Neuronal stem cell (in vitro differentiated cells): ENCODE measurements at places on chromosomes 7 and 10.

DNA sequence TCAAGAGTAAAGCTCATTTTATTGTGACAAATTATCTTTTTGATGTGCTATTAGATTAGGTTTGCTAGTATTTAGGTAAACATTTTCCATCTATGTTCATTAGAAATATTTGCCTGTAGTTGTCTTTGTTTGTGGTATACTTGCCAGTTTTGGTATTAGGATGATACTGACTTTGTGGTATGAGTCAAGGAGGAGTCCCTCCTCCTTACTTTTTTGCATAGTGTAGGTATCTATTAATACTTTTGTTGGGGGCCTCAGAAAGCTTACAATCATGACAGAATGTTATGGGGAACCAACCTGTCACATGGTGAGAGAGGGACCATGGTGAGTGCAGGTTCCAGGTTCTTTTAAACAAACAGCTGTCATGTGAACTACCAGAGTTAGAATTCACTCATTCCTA, 102.1 kb downstream of the ZWINT start:
- no peak for DNase-seq

DNA sequence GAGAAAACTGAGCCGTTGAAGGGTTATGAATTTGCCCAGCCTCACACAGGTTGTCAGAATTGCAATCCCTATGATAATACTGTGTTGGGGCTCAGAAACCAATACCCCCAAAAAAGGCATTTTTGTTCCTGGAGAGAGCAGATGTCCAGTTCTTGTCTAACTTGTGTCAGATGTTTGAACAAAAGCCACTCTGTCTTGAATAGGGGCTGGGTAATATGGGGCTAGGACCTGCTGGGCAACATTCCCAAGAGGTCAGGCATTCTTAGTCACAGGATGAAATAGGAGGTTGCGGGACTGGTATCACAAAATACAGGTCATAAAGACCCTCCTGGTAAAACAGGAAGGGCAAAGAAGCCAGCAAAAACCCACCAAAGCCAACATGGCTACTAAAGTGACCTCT, 482.1 kb downstream of the IPMK start:
- DNase-seq: no peak

DNA sequence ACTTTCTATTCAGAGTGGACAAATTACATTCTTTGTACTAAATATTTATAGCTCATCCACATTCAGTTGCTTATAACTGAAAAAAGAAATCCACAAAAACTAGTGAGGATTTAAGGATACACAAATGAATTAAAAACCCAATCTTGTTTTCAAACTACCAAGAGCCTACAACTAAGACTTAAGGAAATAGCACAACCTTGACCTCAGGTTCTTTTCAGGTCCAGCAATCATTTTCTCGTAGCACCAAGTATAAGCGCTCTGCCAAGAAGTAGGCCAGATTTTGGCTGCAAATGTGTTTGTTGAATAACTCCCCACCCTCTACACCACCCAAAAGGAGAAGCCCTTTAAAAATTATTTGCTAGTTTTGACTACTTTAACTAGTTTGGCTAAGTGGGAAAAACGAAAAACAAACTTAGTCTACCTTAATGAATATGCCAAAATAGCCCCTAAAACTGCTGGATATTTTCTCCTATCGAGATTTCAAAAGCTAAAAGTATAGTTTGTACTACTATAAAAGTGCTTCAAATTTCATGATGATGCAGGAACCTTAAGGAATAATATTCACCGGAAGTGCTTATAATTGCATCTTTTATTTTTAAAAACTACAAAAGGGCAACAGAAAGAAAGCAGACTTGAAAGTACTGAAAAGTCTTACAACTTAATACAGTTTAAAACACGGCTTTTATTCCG, 2.7 kb upstream of the KMT2E start:
- DNase-seq: no peak

DNA sequence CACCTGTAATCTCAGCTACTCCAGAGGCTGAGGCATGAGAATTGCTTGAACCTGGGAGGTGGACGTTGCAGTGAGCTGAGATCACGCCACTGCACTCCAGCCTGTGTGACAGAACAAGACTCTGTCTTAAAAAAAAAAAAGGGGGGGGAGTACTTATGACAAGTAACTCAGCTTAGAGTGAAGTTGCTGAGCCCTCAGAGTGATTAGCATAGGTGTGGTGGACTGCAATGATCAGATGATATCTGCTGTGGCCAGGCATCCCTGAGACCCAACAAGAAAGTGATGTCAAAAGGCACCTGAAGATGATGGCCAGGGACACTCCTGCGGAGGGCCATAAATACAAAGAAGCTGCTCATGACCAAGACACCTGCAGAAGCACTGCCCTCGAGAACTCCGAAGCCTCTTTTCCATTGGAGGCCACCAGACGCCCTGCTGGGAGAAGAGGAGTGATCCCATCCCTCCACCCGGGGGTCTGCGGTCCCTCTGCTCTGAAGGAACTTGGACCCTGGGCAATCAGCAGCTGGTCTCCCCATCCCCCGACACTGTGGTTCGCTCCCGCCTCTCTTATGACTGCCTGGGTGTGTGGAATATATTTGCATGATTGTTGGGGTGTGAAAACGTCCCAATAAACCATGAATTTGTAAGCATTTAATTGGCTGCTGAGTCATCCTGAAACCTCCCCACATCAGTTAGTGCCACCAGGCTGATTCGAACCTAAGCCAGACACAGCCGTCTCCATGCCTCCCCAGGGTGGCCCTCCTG, 46.0 kb downstream of the RASGEF1A start:
- no peak for DNase-seq

GRCh38 chr7:117596134-117596533, 116.3 kb downstream of the CFTR start:
- no peak for DNase-seq

DNA sequence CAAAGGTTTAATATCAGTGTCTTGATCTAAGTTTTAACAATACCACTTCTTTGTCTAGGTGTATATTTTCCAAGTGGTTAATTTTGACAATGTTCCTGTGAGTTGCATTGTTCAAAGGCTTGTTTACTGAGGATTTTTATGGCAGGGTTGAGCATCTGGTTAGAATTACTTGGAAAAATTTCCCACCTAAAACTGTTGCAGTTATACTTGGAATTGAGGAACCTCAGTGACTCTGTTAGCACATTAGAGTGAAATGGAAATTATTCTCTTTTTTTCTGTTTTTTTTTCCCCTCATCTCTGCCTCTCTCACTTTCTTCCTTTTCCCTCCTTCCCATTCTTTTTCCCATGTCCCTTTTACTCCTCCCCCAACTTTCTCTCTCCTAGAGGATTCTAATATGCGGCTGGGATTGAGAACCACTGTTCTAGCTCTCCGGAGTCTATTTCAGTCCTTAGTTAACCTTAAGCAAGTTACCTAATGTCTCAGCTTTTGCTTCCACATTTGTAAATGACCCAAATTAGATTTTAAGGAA, 107.0 kb downstream of the PODXL start:
- DNase-seq: no peak

DNA sequence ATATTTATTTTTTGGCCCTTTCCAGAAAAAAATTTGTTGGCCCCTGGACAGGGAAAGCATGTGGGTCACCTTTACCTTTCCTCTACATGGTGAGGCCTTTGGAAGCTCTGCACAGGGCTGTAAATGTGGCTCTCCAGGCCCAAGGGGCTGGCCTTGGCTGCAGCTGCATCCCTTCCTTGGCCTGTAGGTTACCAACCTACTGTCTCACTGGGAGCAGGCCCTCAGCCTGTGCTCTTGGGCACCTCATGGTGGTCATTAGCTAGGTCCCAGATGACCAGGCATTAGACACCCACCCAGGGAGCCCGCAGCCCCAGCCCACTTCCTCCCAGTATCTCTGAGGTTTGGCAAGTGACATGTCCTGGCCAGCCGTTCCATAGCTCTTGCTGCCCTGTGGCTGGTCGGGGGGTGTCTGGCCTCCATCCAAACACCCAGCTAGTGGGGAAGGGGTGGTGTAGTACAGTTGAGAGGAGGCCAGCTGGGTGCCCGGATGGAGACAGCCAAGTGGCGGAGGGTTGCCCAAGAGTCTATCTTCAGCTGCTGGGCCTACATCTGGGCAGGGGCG, 7.1 kb upstream of the CPA5 start:
- DNase-seq: no peak

DNA sequence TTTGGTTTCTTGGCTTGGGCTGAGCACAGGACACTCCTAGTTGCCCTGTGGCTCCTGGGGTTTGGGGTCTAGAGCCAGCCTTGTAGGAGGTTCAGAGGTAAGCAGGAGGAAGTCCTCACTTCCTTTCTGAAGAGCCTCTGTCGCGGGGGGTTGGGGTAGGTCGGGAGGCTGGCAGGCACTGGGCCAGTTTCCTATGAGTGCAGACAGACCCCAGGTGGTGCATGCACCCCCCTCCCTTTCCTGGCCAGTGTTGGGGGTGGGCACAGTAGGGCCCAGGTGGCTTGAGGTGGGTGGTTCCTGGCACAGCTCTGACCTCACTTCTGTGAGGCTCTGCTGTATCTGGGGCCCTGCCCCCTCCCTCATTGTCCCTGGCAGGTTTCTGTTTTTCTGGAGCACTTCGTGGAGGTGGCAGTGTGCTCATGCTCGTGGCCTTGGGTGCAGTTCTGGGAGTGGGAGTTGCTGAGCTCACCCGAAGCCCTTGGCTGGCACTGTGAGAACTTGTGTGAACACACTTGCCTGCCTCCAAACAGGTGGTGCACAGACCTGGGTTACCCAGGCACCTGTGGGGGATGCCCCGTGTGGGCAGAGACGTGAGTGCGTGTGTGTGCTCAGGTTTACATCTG, 1.8 kb downstream of the PALD1 start:
- DNase-seq: no peak

DNA sequence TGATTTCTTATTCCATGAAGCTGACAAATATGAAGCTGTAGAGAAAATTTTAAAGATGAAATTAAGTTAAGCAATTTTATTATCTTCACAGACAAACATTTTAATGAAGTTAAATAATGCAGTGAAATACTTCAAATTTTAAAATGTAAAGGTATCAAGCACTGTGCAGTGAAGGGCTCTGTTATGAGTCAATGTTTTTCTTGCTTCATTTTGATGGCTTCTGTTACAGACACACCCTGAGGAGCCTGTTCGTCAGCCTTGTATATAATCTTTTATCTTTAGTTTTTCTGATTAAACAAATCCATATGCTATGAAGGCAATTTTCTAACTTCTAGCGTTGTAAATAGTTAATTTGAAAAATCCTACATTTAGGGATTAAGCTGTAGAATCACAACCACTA, 18.5 kb downstream of the VSTM2A start:
- no peak for DNase-seq

- no peak for DNase-seq
These were observed 85.4 kb downstream of the JAZF1 start for GRCh38 chr7:28095231-28095630.

- DNase-seq: no peak
These were observed 598.3 kb downstream of the INHBA start for GRCh38 chr7:41104631-41105030.
